Amygdala (tissue), 56 donors: ENCODE measurements at places on chromosomes 4 and X.
A peak's percentile ranks its signal among the peaks of the same experiment; 100 is the strongest.

DNA sequence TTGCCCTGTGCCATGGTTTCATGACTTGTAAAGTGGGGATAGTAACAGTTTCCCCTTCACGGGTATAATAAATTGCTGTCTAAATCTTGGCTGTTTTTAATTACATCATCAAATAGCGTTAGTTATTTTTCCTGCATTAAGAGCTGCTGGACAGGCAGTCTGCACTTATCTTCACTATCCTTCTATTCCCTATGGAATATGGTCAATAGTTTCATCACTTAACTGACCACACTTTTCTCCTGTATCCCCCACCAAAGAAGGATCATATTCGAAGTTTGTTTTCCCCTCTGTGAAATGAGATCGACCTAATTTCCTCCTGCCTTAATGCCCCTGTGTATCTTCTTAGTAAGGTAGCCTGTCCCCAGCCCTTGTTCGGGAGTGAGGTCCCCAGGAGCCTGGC lies 133.2 kb downstream of the SHROOM3 start:
- no peak for DNase-seq

DNA sequence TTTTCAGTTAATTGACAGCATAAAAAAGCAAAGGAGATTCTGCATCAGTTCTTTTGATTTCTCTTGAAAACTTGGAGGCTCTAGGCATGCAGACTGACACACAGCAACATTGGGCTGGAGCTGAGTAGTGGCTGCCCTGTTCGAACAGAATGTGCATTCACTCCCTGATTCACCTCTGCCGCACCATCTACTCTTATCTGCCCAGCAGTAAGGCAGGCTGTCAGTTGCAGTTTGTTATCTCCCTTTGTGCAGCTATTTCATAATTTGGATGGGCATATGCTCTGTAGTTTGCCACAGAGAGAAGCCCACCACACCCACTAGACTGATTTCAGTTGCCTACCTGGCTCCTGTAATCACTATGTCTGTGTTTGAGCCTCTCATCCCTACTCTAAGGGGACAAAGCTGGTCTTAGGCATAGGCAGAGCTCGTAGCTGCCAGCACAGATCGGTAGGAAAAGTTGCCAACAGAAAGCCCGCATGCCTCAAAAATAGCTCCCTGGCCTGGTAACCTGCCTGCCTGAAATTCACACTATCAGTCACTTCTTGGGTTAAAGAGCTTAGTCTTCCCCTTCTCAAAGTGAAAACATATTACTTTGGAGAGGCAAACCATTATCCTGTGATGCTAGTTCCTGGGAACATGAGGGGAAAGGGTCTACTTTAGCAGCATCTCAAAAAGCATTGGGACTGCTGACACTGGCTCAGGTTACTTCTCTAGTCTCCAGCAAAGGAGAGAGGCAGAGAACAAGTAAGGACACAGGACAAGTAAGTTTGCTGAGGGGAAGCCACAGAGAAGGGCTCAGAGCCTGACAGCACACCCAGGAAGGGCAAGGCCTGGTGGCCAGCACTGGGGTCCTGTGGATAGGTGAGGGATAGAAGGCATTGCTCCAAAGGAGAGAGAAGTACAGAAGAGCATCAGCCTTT lies 75.9 kb upstream of the TMEM164 start:
- DNase-seq, result no peak

- DNase-seq, result peak; percentile 0
Observed at GRCh38 chrX:106950381-106950780, 30.2 kb downstream of the CLDN2 start.

DNA sequence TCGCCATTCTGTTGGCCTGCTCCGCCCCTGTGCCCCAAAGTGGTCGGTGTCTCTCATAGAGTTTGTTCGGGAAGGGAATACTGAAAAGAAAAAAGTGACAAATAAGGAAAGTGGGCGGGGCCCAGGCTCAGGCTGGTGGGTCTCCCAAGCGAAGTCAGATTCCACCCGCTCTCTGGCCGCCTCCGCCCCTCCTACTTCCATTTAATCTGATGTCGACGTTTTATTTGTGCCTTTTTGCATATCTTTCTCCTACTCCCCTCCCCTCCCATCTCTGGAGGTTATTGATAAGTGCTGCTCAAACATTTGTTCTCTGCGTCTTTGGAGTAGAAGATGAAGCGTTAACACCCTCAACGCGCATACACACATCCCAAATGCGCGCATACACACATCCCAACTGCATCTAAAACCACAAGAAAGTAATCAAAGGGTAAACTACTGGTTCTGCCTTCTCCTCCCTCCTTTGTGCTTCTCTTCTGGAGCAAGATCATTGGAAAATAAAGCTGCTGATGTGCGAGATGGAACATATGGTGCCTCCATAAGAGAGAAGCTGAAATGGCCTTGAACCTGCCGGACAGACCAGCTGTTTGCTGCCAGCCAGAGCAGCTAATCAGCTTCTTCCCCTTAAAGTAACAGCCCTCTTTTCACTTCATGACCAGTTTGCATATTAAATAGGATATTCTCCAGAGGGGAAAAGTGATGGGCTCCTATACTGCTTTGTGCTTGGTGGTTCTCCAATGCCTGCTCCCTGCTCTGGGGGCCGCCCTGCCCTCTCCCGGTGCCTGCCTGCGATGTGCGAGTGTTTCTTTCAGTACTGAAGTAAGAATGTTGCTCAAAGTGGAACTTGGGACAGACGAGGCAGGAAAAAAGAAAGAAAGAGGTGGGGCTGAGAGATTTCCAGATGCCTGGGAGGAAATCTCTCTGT lies 3.1 kb downstream of the MAMLD1 start:
- DNase-seq, result no peak

- DNase-seq, result no peak
Observed at GRCh38 chr4:26594371-26594770, 10.5 kb downstream of the TBC1D19 start.

GRCh38 chr4:141130947-141131605 lies 2.2 kb downstream of the RNF150 start:
- DNase-seq, result no peak

- no peak for DNase-seq
Observed at GRCh38 chrX:33252306-33252825, 41.0 kb upstream of the DMD start.

- no peak for DNase-seq
Observed at GRCh38 chr4:152045449-152045806, 284.6 kb upstream of the GATB start.

GRCh38 chrX:155215443-155216178 lies 649 bp upstream of the VBP1 start:
- no peak for DNase-seq

DNA sequence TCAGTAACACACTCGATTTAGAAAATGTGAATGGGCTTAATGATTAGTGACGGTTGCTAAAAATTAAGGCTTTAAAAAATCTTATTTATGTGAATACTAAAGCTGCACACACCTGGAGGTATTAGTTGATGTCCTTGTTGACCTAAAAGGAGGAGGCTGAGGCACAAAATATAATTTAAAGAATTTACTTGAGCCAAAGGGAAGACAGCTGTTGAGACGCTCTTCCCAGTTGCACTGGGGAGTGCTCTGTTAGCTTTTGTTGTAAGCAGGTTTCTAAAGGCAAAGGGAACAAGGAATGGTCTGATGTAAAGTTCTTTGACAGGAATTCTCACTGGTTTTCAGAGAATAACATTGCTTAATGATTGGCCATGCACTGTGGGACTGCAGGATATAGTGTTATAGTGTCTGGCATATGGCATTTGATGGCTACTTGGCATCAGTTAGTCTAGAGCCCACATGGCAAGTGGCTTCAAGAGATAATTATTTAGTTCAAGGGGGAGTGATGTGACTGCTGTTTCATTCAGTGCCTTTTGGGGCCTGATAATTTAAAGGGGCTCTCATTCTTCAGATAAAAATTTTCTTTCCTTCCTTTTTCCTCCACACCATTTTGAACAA lies 30.8 kb upstream of the PGM2 start:
- DNase-seq, result no peak

- no peak for DNase-seq
Observed at GRCh38 chr4:110164251-110164650, 34.2 kb downstream of the ELOVL6 start.

- no peak for DNase-seq
Observed at GRCh38 chrX:7330556-7330955, 182.6 kb upstream of the PUDP start.

- DNase-seq, result no peak
Observed at GRCh38 chr4:86955888-86956451, 21.2 kb downstream of the AFF1 start.

DNA sequence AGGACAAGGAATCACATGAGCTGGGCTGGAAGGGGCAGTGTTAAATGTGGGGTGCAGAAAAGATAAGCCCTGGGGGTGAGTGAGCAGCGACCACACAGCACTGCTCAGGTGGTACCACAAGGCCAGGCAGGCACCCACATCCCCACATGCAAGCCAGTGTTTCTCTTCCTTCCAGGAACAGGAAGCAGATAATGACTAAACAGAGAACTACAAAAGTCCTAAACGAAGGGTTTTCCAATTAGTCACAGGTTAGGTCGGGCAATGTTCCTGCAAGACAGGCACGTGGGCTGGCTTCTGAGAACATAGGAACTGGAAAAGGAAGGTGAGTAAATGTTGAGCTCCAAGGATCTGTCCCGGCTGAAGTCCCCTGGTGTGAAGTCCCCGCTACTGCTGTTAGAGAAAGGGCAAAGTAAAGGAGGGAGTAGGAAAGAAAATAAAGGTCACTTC lies 19.5 kb downstream of the RELL1 start:
- no peak for DNase-seq

GRCh38 chrX:85379174-85379907 lies at the start of gene POF1B:
Gene POF1B, minus strand, starts transcription at chrX:85379665. Its CDS starts 211 bp downstream, at chrX:85379454.
- DNase-seq, result no peak

- no peak for DNase-seq
Observed at GRCh38 chr4:154574311-154574710, 11.5 kb downstream of the FGB start.

DNA sequence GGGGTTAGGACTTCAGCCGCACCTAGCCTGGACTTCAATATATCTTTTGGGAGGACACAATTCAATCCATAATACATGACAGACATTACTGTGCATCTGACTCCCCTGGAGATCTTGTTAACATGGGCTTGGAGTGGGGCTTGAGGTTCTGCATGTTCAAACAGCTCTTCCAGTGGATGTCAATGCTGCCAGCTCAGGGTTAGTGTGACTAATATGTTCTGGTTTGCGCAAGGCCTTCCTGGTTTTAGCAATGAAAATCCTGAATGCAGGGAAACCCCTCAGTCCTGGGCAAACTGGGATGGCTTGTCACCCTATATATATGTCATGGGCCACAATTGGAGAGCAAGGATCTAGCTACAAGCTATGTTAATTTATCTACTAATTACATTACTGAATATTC lies 2.7 kb upstream of the TSPAN7 start:
- no peak for DNase-seq

GRCh38 chr4:47668256-47668655 lies 169.6 kb downstream of the CORIN start:
- DNase-seq, result no peak

GRCh38 chr4:824461-825062 lies 1.4 kb downstream of the CPLX1 start:
- DNase-seq, result no peak

GRCh38 chr4:173243917-173244658 lies 75.5 kb downstream of the GALNT7 start:
- DNase-seq, result no peak

- DNase-seq, result no peak
Observed at GRCh38 chr4:4831825-4832224, 27.6 kb upstream of the MSX1 start.

DNA sequence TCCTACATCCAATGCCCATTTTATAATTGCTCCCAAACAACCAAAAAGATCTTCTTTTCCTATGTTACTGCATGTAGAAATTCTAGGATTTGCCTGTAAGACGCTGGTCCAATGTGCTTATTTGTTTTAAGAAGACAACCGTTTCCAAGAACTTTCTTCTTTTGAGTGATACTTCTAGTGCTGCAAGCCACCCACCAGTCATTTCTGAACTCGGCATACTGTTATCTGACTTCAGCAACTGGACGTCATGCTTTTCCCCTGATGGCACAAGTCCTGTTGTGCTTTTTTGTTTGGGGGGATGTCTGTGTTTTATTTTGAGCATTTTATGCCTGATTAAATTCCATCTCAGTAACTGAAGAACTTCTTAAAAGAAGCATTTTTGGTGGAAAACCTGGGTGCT lies 16.0 kb upstream of the RAP1GDS1 start:
- no peak for DNase-seq

GRCh38 chr4:159736411-159736810 lies 633.5 kb downstream of the RAPGEF2 start:
- DNase-seq, result no peak

GRCh38 chr4:138448169-138448568 lies 206.0 kb upstream of the SLC7A11 start:
- DNase-seq, result no peak

- no peak for DNase-seq
Observed at GRCh38 chr4:25477221-25477620, 100.2 kb downstream of the ANAPC4 start.

GRCh38 chr4:5798462-5798861 lies 87.5 kb downstream of the EVC start:
- no peak for DNase-seq

DNA sequence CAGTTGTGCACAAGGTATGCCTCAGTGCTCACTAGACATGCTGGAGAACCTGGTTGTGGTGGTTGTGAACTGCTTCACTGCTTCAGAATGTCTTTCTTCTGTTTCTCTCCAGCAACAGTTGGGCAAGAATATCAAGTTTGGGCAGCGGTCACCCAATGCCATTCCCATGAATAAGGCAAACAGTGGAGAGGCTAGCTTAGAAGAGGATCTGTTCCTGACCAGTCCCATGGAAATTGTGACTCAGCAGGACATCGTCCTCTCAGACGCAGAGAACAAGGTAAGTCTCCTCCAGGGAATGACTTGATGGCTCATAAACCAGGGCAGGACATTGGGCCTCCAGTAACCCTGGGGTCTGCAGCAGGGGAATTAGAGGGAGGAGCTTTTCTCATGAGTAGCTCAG lies 79.9 kb downstream of the AASDH start:
- no peak for DNase-seq
